ENCODE measurements at places on chromosomes 3 and 15. TPM values are rescaled to one million over a fixed set of nuclear protein-coding genes. Genes with fewer than 3 reads are reported as not detected.

DNA sequence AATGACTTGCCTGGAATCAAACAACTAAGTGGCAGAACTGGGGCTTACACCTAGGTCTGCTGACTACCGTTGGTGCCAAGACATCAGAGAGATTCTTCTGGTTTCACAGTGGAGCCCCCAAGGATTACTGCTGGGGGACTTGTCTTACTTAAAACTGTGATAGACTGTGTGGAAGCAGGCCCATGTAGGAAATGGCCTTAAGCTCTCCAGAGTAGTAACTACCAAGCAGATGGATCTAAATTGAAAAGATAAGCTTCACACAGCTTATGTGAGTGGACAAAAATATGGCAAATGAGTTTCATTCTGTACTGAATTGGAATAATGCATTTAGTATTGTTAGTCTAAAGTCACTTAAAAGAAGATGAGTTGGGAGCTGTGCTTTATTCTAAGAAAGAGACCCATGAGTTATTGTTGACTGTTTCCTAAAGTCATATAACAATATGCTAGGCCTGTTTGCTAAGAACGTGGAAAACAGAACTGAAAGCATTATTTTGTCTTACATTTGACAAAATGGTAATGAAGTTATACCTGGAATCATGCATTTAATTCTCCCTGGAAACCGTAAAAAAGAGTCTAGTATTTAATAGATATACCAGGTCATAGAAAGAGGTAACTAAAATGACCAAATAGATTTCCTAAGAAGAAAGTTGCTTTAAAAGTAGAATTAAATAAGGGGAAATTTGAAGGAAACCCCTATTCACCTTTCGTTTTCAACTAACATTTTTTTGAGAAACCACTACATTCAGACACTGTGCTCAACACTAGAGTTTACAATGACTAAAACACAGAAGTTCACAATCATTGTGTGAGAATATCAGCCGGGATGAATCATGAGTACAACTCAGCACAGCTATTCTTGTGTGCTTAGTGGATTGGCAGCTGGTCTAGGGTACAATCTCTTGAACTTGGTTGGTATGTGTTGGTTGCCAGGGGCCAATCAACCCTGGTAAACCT, 13.0 kb upstream of the MAPK6 start:
- DNase-seq, result peak; percentile 14

ATP13A5 gene
- total RNA-seq, result not detected

GRCh38 chr15:51558411-51558810, 64.2 kb downstream of the DMXL2 start:
- DNase-seq, result no peak

PIERCE2 gene
- total RNA-seq, result 1.3 TPM

- peak; percentile 19 for DNase-seq
Observed at GRCh38 chr3:136630915-136631314, 121.3 kb downstream of the STAG1 start.

ARGFX gene
- total RNA-seq, result not detected

DNA sequence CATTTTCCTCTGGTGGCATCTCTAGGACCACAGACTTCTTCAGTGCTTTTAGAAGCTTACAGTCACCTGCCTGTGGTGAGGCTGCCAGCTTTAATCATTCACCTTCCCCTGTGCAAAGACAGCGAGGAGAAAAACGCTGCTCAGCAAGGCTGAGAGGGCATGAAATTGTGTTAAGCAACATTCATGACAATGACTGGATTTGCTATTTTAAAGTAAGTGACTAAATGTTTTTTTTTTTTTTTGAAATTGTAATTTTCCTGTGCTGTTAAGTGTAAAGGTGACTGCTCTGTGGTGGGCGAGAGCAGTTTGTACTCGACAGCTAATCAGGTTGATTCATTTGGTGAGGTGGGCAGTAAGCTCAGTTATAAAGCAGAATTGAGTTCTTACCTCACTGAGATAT, 240.4 kb downstream of the NSUN3 start:
- DNase-seq, result no peak

DNA sequence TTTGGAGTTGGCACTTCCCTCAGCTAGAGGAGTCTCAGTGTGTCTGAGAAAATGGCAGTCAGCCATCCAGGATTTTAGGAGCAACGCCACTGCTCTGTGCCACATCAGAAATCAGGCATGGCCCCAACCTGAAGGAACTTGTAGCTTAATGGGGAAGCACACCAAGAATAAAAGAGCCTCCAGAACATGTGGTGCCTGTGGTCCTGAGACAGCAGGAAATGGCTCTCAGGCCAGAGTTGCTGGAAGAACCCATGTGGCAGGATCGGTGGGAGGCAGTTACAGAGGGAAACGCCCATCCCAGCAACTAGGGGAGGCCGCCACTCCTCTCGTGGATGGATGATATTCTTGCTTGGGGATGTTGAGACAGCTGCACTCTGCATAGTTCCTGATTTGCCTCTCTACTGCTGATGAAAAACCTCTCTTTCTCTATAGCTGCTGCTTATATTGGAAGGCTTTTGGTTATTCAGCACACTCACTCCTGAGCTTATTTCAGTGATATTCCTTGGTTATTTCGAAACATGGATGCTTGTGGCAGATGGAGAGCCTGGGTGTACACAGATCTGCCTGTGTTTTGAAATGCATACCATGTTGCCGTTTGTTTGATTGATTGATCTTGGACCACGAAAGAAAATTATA, 52.4 kb downstream of the KLHL25 start:
- DNase-seq, result peak; percentile 78

DNA sequence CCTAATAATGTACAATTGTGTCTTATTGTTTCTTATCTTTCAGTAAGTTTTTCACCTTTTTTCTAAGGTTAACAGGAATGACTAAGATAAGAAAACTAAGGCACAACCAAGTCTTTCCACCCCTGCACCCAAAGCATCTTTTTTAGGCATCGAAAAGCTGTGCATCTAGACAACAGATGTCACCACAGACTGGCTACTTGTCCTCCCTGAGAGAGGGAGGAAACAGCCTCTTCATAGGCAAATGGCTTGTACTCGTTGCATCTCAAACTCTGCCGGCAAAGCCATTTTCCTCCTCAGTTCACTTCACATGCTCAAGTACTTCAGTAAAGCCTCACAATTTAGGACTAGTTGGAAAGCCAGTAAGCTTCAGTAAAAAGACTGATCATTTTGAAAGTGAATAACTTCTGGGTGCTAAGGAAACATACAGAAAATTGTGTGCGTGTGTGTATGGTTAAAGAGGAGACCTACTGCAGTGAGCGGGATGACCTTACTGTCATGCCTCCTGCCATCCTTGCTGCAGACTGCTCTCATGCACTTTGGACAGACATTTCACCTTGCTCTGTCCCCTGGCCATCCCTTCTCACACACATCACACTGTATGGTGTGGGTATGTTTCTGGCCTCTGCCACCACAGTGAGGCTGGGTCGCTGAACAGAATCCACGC, 36.5 kb upstream of the HACD2 start:
- no peak for DNase-seq
